ENCODE measurements at places on chromosomes 2 and 18. TPM values are rescaled to one million over a fixed set of nuclear protein-coding genes. Genes with fewer than 3 reads are reported as not detected.

FKBP1B gene
- 11.8 TPM for total RNA-seq

DNAJC5G gene
- total RNA-seq: 2.5 TPM

DNA sequence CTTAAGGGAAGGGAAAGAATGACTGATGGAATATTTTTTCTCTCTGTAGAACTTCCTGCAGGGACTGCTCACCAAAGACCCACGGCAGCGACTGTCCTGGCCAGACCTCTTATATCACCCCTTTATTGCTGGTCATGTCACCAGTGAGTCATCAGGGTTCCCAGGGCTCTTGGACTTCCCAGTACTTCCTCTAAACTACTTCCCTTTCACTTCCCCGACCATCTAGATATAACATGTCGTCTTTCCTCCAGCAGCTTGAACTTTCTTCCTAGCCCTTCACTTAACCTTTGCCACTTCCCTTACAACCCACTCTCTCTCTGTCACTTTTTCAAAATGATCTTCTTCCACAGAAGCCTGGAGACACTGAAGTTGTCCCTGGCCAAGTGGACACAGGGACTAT is 7.2 kb downstream of the STK36 start:
- no peak overlapping the region for H3K27ac ChIP-seq
- DNase-seq: no peak
- peaks cover 4% of the 10 kb centered on the region for H3K4me1 ChIP-seq
- no peaks in the 10 kb centered on the region for H3K36me3 ChIP-seq

GRCh38 chr18:3931542-3932112 is 481.7 kb downstream of the TGIF1 start:
- H3K27ac ChIP-seq: no peak overlapping the region
- no peak for DNase-seq
- H3K4me3 ChIP-seq: no peak overlapping the region

IRS1 gene
- 88.8 TPM for total RNA-seq

- no peaks in the 10 kb centered on the region for H3K27me3 ChIP-seq
- no peak for DNase-seq
- H3K36me3 ChIP-seq: no peaks in the 10 kb centered on the region
- H3K4me1 ChIP-seq: no peaks in the 10 kb centered on the region
- no peak overlapping the region for H3K4me3 ChIP-seq
- H3K27ac ChIP-seq: no peak overlapping the region
Measured at GRCh38 chr2:154240921-154241379, 369.2 kb downstream of the GALNT13 start.

GPR75 gene
- 1.2 TPM for total RNA-seq

DNA sequence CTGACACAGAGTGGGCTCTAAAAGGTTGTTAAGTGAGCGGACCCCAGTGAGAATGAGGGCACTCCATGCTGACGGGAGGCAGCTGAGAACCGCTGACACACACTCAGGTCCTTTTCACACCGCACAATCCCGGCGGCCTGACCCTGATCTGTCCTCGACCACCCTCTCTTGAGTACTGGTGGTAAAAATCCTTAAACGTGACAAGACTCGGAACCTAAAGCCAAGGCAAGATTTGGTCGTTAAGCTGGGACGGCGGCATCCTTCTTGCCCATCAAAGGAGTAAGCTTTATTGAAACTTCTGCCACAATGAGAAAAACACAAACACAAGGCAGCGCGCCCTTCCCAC is 569 bp downstream of the TMX3 start:
- peaks cover 22% of the 10 kb centered on the region for H3K36me3 ChIP-seq
- peak overlapping the region; percentile 77 for H3K27ac ChIP-seq
- no peaks in the 10 kb centered on the region for H3K27me3 ChIP-seq
- DNase-seq: no peak
- H3K4me3 ChIP-seq: peak overlapping the region; percentile 83

DNA sequence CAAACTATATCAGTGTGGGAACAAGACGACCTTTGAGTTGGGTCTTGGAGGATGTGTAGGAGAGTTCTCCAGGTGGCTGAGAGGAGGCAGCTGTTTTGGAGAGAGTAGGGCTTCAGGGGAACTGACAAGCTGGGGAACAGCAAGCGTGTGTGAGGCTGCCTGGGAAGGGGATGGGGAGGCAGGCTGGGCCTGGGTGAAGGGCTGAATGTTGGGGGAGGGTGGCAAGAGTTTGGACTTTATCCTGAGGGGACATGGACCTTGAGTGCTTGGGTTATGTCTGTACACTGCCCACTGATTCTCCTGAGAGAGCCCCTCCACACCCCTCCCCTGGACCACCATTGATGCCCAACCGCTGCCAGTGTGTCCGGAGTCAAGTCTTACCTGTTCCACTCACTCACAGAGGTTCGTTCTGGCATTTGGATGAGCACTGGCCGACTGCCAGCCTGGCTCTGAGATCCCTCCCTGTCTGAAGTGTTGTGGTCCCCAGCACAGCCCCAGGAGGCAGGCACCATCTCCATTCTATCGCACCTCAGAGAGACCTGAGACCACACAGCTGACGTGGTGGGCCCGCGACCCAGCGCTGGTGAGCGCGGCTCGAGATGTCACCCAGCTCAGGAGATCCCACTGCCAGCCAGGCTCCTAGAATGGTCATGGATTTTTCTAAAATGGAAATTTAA is 59.5 kb downstream of the DCDC2C start:
- no peaks in the 10 kb centered on the region for H3K4me1 ChIP-seq
- DNase-seq: no peak
- H3K27me3 ChIP-seq: peaks cover 59% of the 10 kb centered on the region
- no peak overlapping the region for H3K27ac ChIP-seq
- no peaks in the 10 kb centered on the region for H3K36me3 ChIP-seq
- no peak overlapping the region for H3K4me3 ChIP-seq

INHBB gene
- 0.27 TPM for total RNA-seq

ABCB11 gene
- 0.12 TPM for total RNA-seq

DNA sequence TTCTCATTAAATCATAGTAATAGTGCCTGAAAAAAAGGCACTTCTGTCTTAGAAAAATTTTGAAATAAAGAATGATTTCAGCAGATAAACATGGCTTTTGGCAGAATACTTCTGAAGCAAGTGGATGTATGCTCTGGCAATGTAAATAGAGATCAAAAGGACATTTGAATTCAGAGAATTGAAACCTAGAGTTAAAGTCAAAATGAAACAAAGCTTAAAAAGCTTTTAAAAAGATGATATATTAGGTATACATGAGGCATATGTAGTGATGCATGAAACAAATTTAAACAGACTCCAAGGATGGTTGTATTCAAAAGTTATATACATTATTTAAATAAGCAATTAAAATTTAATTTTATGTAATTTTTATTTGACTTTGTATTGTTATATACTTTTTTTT is 1344.5 kb upstream of the TMEFF2 start:
- peaks cover 6% of the 10 kb centered on the region for H3K4me1 ChIP-seq
- no peak for DNase-seq
- H3K36me3 ChIP-seq: no peaks in the 10 kb centered on the region
- no peak overlapping the region for H3K4me3 ChIP-seq
- H3K27ac ChIP-seq: no peak overlapping the region
- H3K27me3 ChIP-seq: no peaks in the 10 kb centered on the region

- no peaks in the 10 kb centered on the region for H3K36me3 ChIP-seq
- no peaks in the 10 kb centered on the region for H3K27me3 ChIP-seq
- DNase-seq: no peak
- no peak overlapping the region for H3K4me3 ChIP-seq
- H3K27ac ChIP-seq: no peak overlapping the region
Measured at GRCh38 chr2:188853307-188853706, 120.9 kb upstream of the COL3A1 start.

DNA sequence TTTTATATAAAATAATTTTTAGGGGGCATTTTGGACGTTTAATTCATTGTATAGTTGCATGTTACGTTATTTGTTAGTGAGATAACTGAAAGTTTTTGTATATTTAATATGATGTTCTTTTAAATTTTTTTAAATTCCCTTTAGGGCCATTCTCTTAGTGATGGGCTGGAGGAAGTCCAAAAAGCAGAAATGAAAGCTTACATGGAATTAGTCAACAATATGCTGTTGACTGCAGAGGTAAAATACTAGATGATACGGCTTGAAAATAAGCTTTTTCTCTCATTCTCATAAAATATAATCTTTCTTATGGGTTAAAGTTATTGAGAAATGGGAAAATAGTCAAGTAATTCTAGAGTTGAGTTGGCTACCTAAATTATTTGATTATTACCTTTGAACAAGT is 58.9 kb downstream of the MTX2 start:
- H3K4me1 ChIP-seq: no peaks in the 10 kb centered on the region
- DNase-seq: no peak
- H3K27me3 ChIP-seq: no peaks in the 10 kb centered on the region
- H3K27ac ChIP-seq: no peak overlapping the region

NCKAP5 gene
- total RNA-seq: 0.30 TPM

All from HCT116 (cell line).